CD4-positive, alpha-beta T cell treated with Interleukin-2 at 100 ng/mL for 4 hours (primary cell): ENCODE measurements at places on chromosomes 12 and 14.
A peak's percentile ranks its signal among the peaks of the same experiment; 100 is the strongest.

DNA sequence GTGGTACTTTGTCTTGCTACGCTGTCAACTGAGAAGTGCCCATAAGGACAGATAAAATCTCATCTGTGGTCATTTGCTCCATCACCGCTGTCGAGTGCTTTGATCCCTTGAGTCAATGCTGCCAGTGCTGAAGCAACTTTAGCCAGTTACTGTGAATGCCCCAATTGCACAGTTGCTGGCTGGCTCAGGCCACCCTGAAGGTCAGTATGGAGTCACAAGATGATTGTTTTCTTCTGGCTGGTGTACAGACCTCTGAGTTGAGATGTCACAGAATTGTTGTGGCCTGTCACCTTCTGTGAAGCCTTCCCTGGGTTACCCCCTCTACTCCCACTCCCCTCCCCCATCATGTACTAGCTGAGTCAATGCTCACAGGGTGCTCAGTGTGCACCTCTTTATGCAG, 92.9 kb downstream of the PELI2 start:
- DNase-seq = no peak

DNA sequence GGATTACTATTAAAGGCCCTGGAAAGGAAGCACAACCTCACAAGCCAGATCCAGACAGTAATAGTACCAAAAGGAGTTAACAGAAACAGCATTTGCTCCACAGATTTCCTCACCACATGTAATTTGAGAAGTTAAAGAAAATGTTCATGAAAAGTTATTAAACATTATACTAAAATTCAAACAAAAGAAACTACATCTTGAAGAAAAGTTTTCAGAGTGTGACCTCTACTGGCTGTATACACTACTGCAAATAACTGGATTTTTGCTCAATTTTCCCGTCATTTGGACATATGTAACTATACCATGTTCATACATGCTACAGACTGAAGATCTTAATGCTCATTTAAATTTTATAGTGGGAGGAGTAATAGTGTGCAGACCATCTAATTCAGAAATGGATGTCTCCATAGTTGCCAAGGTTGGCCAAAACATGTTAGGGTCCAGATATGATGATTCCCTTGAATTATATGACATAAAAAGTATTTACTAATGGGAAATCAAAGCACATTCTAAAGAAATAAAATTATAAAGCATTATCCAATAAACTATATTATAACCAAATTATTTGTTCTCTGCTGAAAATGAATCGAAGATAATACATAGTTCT, 5.6 kb downstream of the KRR1 start:
- peak; percentile 44 for DNase-seq

DNA sequence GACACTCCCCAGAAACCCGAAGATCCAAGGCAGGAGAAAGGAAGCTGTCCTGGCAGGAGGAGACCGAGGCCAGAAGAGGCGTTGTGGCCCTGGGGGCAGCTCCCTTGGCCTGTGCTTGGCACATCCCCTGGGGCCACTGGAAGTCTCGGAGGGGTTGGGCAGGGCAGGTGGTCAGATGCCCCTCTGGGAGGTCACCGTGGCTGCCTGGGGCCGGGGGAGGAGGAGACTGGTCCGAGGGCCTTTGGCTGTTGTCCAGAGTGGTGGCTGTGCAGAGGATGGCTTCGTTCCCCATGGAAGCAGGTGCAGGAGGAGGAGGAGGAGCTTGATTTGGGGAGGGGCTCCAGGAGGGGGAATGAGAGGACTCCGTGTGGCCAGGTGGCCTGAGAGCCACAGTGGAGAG, 3.3 kb upstream of the NUDT14 start:
- DNase-seq = no peak

DNA sequence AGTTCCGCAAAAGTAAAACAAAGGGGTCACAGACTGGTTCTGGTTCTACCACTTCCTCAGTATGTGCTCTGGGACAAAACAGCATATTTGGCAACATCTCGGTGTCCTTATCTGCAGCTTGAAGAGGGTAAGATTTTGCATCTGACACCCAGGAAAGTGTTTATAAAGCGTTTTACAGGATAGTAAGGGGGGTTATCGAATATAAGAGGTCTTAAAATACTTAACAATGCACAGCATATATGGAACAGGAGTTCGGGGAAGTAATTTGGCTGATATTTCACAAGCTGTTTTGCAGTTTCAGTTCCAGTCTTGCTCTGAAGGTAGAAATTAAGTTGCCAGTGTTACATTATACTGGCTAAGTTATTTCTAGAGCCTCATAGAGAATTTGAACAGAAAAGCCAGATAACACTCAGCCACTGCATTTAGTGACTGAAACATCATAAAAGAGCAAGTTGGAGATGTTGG, 904 bp upstream of the MAP4K5 start:
- DNase-seq = no peak

DNA sequence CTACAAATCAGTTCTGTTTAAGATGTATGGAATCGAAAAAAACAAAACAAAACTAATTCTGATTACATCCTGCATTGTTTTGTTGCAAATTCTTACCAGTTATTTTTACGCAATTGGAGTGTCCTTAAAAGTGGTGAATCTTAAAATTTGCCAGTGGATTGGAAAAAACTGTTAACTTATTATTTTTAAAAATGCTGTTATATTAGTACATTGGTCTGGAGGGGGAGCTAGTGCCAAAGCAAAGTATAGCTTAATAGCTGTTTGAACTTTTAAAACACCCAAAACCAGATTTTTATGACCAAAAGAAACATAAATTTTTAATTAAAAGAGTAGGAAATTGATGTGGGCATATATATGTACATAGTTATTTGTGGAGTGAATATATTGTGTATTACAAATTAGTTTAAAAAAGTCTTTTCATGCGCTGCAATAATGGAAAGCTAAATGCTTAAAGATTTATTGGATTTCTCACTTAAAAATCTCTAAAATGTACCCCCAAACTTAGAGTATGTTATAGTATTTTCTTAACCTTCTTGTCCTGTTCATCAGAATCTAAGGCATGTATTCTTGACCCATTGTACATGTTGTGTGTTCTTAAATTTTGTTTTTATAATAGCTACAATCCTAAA, 2.5 kb downstream of the FUT8 start:
- peak; percentile 55 for DNase-seq

DNA sequence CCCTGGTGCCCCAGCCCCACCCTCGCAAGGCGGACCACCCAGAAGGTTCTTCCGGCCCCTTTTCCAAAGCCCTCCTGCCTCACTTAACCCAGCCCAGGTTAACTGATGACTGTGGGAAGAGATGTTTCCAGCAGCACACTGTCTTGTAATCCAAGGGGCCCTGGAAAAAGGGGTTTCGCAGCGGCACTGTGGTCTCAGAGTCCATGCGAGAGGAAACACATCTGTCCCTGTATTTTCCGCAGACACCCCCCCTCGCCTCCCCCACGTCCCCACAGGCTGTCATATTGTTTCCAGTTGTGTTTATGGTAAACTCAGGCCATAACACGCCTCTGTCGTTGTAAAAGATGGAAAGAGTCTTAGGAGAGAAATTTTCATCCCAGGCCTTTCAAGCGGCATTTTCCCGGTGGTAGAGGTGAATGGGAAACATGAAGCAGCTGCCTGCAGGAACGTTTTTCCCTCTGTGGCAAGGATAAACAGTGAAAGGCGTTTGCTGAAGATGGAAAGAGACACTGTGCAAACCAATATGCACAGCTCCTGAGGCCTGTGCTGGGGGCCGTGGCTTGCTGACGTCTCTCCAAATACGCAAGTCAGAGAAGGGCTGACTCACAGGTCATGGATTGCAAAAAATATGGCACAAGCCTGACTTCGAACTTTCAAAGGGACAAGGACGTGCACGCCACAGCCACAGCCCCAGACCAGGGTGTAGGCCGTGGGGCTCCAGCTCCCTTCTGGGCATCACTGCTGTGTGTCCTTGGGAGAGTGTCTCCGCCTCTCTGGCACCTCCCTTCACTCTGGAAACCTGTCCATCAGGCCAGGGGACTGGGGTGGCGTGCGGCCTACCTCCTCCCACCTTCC, 22.5 kb upstream of the FZD10 start:
- DNase-seq = no peak

DNA sequence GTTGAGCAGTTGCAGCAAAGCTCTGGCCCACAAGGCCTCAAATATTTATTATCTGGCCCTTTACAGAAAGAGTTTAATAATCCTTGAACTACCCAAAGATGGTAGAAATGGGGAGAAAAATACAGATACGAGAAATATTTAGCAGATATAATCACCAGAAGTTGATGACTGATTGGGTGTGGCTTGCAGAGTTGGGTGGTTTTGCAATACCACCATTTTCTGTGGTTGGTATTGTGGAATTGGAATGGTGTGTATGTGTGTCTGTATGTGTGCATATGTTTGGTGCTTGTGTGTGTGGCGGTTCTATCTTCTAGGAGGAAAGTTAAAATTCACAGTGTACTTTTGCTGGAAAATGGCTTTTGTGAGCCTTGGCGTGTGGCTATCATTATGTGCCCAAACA, 85.4 kb upstream of the MANSC4 start:
- DNase-seq = no peak

DNA sequence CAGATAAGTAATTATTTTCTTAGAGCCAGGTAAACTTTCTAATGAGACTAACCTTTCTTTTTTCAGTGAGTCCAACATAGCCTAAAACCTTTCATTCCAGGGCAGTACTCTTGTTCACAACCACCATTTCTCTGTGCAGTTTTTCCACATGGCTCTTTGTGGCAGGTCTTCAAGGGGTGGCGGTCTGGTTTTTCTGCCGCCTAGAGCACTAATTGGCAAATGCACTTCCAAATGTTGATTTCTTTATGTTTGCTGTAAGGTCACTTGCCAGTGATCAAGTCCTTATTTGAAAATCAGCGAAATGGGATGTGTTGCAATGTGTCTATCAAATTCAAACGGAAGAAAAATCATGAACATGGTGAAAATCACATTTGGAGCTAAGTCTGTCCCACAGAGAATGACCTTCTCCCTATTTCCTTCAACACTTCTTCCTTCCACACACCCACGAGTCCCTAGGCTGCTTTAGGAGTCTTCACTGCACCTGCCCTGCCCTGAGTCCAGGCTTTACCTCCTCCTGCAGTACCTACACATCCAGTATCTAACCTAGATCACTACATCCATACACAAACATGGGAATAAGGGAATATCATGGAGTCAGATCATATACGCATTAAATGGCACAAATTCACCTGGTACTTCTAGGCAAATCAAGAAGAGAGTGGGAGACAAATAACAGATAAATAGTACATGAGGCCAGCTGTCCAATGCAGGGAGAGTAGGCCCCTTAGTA, 1.9 kb downstream of the SRGAP1 start:
- DNase-seq = no peak

DNA sequence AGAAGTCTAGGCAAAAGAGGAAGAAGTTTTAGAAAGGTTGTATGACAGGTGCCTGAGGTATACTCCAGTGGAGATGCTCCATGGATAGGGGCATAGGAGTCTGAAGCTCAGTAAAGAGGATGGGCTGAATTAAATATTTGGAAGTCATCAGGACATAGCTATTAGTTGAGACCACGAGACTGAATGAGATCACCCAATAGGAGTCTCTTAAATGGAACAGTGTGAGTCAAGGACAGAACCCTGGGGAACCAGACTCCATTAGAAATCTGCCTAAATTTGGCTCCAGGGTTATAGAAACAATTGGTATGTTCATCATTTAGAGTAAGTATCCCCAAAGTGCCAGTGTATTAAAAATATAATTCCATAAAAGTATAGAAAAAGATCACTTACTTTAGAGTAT, 172.6 kb downstream of the PRKCH start:
- DNase-seq = no peak

GRCh38 chr12:122031342-122032216, 9.9 kb downstream of the BCL7A start:
- peak; percentile 34 for DNase-seq

GRCh38 chr12:103962493-103962892, 3.2 kb upstream of the TDG start:
- no peak for DNase-seq

- peak; percentile 65 for DNase-seq
Observed at GRCh38 chr12:131132118-131132892, 178.6 kb downstream of the ADGRD1 start.

GRCh38 chr12:25997201-25997963, 38.9 kb downstream of the RASSF8 start:
- DNase-seq = no peak

DNA sequence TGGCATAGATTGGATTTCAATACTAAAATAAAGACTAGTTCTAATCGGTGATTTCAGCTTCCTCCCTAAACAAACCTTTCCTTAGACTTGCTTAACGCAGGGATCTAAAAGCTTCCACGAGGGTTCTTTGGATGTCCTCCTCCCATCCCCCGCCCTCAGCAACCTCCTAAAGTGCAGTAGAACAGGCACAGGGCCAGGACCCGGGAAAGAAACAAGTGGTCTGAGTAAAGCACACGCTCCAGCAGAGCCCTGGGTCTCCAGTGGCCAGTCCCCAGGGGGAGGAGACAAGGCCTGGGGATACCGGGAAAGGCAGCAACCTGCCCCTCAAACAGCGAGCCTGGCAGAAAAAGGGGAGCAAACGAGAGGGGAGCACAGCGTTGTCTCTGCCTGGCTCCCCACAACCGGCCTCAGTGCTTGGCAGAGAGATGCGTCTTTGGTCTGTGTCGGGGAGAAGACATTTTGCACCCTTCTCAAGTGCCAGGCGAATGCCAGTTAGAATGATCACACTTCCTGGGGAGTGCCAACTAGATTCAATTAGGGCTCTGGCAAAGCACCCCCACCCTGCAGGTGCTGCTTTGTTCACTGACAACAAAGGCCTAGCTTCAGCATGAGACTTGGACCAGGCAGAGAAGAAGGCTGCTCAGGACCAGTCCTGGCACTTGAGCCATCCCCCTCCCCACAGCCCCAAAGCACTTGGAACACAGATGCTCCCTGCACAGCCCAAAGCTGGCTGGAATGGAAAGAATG, 17.1 kb upstream of the SLC6A12 start:
- no peak for DNase-seq

DNA sequence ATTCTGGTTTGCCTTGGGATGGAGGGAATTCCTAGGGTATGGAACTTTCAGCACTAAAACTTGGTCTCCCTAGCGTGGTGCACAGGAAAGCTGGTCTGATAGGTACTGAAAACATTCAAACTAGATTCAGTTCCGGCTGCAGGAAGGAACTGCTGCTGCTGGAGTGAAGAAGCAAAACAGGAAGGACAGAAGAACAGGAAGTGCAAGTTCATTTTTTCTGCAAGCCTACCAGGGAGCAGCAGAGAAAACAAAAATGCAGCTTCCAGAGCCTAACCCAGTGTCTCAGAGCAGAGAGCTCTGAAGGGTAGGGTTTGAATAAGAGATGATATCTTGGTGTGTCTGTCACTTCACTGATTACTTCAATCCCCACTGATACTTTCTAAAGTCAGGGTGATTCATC, 165.2 kb downstream of the VRK1 start:
- peak; percentile 54 for DNase-seq

DNA sequence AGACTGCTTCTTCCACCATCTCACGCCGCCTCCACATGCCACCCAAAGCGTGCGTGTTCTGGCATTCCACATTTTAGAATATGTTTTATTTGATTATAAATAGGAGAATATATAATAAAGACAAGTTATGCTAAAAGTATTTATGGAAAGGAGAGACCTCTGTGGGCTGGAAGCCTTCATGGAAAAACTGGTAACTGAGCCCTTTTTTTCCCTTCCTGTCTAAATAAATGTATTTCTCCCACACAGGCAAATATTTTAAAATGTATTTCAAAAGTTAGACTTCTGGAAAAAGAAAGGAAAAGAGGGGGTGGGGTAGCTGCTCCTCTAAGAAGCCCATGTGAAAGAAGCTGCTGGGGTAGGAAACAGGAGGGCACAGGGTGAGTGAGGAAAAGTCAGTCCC, 16.1 kb upstream of the NR4A1 start:
- DNase-seq = no peak
